Chondrocyte (in vitro differentiated cells): ENCODE measurements at places on chromosomes 3 and 15. TPM values are rescaled to one million over a fixed set of nuclear protein-coding genes. Genes with fewer than 3 reads are reported as not detected.

The PP2D1 gene
- total RNA-seq, result not detected in 3 replicates

The FAM81A gene
- total RNA-seq, result 0.15 to 0.54 TPM in 2 of 3 replicates, not detected in the other

The UCN2 gene
- total RNA-seq, result 1.6 to 3.4 TPM (median 3.3 TPM) in 3 replicates

The CHST13 gene
- total RNA-seq, result not detected in 3 replicates

The SHQ1 gene
- total RNA-seq, result 14.8 to 27.5 TPM (median 16.5 TPM) in 3 replicates

The MAP2K5 gene
- 14.0 to 19.8 TPM (median 17.5 TPM) in 3 replicates for total RNA-seq

The HCN4 gene
- total RNA-seq, result 0.05 TPM in 2 of 3 replicates, not detected in the other

The IL5RA gene
- not detected in 3 replicates for total RNA-seq

The GOLGA8J gene
- not detected in 3 replicates for total RNA-seq

The MRPL46 gene
- total RNA-seq, result 12.7 to 15.7 TPM (median 13.7 TPM) in 3 replicates

The HHATL gene
- total RNA-seq, result not detected in 3 replicates

The SKOR1 gene
- 0.15 to 0.27 TPM (median 0.22 TPM) in 3 replicates for total RNA-seq

The BFSP2 gene
- not detected in 3 replicates for total RNA-seq

The VGLL3 gene
- total RNA-seq, result 170 to 405 TPM (median 177 TPM) in 3 replicates

The CEP152 gene
- total RNA-seq, result 3.6 to 12.6 TPM (median 4.4 TPM) in 3 replicates

The FSIP1 gene
- total RNA-seq, result 0.40 to 2.9 TPM (median 0.79 TPM) in 3 replicates

DNA sequence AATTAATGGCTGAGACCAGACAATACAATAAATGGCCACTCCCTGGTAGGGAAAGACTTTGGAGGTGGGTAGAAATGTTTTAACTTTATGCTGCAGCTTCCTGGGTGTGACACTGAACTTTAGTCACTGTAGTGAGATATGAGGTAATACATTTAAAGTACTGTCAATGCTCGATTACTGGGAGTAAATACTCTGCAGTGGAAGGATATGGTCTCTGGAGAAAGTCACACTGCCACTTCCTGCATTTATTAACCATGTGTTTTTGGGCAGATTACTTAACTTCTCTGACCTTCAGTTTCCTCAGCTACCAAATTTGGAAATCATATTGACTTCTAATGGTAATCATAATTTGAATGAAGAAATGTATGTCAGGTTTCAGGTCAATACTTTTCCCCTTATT is 317.1 kb upstream of the TGFBR2 start:
- DNase-seq, result no peak

GRCh38 chr3:133472242-133472641 is 72.4 kb downstream of the BFSP2 start:
- no peak for DNase-seq

DNA sequence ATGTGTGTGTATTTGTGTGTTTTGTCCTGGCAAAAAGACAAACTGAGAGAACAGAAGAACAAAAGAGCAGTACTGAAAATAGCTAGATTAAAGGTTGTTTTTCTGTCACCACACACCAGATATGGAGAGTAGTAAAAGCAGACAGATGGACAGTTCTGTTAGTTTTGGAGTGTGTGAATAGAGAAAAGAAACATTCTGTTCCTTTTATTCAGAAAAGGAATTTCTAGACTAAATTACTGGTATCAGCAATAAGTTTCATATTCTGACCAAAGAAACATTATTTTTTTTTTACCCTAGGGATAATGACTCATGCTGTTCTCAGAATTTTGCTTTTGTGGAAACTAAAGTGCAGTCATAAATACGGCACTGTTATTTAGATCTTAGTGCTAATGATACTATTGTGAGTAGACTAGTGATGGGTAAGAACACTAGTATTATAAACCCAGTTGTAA is 32.9 kb downstream of the PIK3CA start:
- no peak for DNase-seq

DNA sequence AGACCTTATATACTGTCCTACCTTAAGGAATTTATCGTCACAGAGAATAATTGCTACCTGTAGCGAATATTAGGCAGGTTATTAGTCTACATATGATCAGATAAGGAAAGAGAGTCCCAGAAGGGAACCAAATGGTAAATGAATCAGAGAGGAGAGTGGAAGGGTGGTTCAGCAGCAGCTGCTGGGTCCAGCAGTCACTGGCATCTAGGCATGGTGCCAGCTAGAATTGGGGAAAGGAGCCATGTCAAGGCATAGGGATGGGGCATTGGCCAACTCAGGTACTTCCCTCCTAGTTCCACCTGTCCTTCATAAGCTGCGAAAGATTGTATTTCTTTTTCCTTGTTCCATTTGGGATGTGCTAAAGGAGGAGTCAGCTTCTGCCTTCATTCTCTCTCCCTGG is 23.4 kb downstream of the HACD3 start:
- DNase-seq, result no peak

DNA sequence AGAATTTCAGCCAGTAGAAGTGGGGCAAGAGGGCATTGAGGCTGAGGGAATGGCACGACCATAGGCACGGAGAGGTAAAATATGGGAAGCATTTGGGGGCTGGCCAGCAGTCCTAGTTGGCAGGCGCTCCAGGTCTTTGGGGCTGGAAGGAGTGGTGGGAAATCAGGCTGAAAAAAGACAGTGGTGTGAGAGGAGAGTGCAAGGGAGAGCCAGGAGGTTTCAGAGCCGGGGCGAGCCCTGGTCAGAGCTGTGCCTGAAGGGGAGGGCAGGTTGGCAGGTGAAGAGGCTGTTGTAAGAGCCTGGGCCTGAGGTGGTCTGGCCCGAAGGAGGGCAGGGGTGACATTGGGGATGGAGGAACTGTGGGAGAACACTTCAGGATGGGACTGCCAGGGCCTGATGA is 1.6 kb upstream of the IDH3A start:
- no peak for DNase-seq

DNA sequence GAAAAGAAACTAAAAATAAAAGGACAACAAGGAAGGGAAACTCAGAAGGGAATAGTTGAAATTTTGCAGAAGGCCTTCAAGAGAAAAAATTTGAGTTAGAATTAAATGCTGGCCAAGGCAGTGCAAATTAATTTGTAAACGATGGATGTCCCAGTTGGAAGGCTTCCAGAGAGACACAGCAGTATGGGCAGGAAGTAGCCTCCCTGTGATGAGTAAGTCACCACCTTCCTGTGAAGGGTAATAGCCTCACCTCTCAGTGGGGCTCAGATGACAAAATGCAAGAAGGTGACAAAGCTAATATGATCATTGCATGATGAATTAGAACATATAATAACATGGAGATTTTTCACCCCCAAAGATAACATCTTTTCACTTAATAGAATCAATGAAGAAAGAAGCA is 27.3 kb upstream of the TMCO5A start:
- DNase-seq, result no peak

DNA sequence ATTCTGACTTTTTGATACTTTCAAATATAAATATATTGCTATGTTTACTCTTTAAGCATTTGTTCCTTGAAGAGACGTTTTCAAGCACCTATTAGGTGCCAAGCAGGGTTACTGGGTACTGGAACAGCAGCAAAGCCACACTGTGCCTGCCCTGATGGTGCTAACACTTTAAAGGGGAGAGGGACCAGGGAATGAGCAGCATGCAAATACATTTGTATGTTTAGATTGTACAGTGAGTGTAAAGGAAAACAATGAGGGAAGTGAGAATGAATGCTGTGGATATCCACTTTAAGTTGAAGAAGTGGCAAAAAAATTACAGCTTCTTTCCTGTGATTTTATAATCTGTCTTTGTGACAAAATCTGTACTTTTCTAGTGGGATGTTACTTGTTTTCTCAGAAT is 400.2 kb upstream of the ATP11B start:
- no peak for DNase-seq

GRCh38 chr3:66259566-66260255 is 38.9 kb downstream of the SLC25A26 start:
- no peak for DNase-seq

- DNase-seq, result peak; percentile 87
Observed at GRCh38 chr3:14138109-14138877, 13.4 kb downstream of the TMEM43 start.

DNA sequence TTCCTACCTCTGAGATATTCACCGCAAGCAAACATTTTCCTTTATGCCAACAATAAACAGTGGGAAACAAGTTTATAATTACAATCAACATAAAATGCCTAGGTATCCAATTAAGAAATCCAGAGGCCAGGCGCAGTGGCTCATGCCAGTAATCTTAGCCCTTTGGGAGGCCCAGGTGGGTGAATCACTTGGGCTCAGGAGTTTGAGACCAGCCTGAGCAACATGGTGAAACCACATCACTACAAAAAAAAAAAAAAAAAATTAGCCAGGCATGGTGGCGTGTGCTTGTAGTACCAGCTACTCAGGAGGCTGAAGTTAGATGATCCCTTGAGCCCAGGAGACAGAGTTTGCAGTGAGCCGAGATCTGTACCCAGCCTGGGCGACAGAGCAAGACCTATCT is 17.3 kb downstream of the TBC1D2B start:
- no peak for DNase-seq

GRCh38 chr15:74326746-74327145 is 40.7 kb downstream of the CYP11A1 start:
- no peak for DNase-seq

GRCh38 chr15:71654042-71654719 is 156.2 kb upstream of the NR2E3 start:
- no peak for DNase-seq

DNA sequence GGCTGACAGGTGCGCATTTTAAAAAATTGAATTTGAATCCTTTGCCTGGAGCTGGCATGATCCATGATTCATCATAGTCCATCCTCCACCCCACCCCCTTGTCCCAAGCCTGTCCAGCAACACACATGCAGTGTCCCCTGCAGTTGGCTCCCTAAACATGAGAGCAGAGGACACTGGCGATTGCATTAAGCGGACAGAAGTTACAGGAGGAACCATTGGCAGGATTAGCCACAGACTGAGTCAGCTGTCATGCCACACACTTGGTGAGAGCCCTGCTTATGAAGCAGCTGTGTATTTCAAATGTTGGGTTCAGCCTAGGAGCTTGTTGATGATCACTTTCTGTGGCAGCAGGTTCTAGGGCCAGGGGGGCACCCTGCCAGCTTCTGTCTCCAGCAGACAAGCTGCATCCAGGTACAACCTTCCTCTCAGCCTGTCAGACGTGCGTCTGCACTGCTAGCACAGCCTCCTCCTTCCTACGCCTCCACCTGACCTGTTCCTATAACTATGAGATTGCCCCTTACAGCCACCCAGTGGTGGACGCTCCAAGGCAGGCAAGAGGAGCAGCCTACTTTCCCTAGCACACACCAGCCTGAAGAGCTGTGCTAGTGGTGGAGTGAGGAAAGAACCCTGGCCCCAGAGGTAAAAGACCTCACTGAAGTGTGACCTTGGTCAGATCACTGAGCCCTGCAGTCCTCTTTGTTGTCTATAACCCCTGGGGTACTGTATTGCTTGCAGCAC is 121.9 kb downstream of the SLCO3A1 start:
- no peak for DNase-seq

DNA sequence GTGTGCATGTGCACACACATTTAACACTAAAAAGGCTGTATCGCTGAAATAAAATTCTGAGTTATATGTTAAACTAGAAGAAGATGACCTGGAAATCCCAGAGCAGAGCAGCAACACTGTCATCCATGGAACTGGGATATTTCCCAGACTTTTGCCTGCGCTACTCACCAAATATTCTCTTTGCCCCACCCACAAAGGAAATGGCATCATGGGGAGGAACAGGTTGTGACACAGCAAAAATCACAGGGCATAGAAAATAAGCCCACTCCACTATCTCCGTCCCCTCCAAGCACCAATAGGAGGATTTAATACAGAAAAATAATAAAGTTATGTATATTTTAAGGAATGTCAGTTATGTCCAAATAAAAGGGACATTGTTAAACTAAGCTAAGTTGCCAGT is 71.7 kb downstream of the COL8A1 start:
- DNase-seq, result no peak

DNA sequence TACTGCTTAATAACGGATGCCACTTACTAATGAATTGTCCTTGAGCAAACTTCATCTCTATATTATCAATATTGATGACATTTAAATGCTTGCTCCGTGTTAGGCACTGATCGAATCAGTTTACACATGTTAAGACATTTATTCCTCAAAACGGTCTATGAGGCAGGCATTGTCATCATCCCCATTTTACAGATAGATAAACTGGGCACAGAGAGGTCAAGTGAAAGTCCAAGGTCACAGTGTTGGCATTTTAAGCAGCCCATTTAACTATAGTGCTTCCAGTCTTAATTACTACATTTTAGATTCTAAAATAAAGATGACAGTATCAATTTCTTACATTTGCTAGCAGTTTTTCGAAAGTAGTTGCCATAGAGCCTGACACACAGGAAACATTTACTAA is 966 bp upstream of the ABI3BP start:
- no peak for DNase-seq

- no peak for DNase-seq
Observed at GRCh38 chr3:100893590-100893989, 99.6 kb downstream of the ABI3BP start.

- DNase-seq, result no peak
Observed at GRCh38 chr3:31067004-31067403, 172.5 kb upstream of the GADL1 start.

- no peak for DNase-seq
Observed at GRCh38 chr15:82536409-82537350, 3.6 kb downstream of the RPS17 start.

GRCh38 chr3:82103241-82103640 is 341.8 kb upstream of the GBE1 start:
- no peak for DNase-seq

- DNase-seq, result no peak
Observed at GRCh38 chr3:99143493-99143892, 242.0 kb upstream of the DCBLD2 start.

DNA sequence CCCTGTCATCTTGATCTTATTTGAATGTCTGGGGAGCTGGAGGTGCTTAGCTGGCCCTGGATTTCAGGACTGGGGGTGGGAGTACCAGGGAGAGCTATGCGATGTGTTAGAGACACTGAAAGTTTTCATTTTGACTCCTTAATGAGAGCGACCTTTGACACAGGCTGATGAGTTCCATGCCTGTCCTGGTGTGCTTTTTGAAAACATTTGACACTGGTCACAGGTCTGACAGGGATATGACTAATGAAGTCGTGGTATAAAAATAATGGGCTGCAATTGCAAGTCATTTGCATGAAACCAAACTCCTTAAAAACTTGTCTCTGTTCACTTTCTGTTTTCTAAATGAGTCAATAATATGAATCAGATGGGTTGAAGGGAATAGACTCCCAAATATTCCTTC is 81.9 kb downstream of the MECOM start:
- DNase-seq, result no peak

GRCh38 chr3:176953106-176954060 is 243.9 kb downstream of the TBL1XR1 start:
- no peak for DNase-seq

GRCh38 chr15:28037969-28038590 is 61.0 kb downstream of the OCA2 start:
- no peak for DNase-seq

- no peak for DNase-seq
Observed at GRCh38 chr3:72919520-72919919, 31.7 kb downstream of the GXYLT2 start.

- DNase-seq, result no peak
Observed at GRCh38 chr15:93895976-93896770, 335.2 kb upstream of the MCTP2 start.

- no peak for DNase-seq
Observed at GRCh38 chr3:153355559-153355958, 193.5 kb downstream of the RAP2B start.
